Right cardiac atrium (tissue), 5 donors: ENCODE measurements at places on chromosomes 1 and 21.

- no peak for DNase-seq
Measured at GRCh38 chr1:98333406-98333805, 328.1 kb upstream of the SNX7 start.

- no peak for DNase-seq
Measured at GRCh38 chr1:234839663-234840062, 229.7 kb upstream of the IRF2BP2 start.

DNA sequence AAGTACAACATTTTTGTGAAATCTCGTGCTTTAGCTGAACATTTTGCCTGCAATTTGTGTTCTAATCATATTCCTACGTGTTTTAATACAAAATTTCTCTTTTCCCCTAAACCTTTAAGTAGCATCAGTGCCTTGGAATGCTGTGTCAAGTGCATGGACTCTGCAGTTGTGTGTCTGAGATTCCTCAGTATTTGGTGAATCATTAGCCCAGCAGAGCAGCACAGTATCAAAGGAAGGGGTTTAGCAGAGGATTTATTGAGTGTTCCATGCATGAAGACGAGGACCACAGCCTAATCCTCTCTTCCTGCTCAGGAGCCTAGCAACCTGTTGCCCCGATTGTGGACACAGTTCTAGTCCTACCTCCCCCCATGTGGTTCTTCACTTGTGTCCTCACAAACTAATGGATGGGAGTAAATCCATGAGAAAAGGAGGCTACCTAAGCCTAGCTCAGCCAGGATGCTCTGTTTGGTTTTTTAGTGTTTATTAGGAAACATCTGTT, 29.3 kb upstream of the PCP4 start:
- DNase-seq: no peak

DNA sequence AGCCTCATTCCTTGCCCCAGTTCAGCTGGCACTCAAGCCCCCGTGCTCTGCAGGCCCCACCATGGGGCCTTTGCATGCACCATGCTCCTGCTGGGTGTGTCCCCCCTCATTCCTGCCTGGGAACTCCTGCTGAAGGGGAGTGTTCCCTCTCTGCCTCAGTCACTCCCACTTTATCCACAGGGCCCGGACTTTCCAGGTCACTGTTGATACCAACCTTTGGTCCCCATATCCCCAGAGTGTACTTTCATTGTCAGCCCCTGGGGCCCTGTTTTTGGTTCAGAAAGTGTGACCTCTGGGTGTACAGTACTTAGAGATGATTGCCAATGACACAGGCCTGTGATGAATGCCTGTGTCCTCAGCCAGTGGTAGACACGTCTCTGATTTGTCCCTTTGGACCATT, 2.9 kb downstream of the TTC22 start:
- no peak for DNase-seq

- peak; percentile 62 for DNase-seq
Measured at GRCh38 chr21:46188226-46189212, 4.3 kb upstream of the SPATC1L start.

DNA sequence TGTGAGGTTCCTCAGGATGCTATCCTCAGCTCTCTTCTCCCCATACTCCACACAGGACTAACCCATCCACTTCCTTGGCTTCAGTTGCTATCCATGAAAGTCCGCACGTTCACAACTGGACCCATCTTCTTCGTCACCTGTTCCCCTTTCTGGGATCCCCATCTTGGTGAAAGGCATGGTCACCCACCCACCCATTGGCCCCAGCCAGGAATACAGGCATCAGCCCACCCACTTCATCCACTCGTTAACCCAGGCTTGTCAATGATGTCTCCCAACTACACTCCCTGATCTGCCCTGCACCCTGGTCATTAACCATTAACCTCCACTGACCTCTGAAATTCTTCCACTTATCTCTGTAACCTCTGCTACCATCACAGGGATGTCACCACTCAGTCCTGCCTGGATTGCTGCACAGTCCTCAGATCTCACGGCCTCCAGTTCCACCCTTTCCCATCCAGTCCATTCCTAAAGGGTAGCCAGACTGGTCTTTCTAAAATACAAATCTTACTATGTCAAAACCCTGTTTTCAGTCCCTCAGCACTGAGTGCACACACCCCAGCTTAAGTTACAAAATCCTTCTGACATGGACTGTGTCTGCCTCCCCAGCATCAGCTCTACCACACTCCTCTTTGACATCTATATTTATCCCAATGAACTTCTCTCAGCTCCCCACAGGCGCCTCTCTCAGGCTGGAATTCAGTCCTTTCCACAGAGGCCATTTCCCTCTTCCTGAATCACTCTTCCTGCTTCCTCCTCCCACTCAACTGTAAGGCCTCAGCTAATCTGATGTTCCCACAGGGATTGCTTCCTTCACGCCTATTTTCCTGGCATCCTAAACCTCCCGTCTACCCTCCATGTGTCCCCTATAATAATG, 10.4 kb downstream of the PGLYRP4 start:
- no peak for DNase-seq

DNA sequence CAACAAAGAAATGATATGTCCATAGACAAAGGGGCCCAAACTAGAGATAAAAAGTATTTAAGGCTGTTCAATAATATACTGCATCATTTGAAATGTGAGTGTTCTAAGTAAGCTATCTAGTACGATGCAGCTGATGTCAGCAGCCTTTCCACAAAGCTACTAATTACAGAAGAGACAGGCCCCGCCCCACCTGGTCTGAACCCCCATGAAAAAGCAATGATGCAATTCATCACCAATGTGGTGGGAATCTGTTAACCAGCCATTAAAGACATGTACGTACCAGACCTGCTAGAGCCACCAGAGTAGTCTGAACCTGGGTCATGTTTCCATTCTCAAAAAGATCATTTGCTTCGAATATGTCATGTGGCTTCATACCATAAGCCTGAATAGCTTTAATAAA, 25.1 kb downstream of the CNN3 start:
- no peak for DNase-seq

DNA sequence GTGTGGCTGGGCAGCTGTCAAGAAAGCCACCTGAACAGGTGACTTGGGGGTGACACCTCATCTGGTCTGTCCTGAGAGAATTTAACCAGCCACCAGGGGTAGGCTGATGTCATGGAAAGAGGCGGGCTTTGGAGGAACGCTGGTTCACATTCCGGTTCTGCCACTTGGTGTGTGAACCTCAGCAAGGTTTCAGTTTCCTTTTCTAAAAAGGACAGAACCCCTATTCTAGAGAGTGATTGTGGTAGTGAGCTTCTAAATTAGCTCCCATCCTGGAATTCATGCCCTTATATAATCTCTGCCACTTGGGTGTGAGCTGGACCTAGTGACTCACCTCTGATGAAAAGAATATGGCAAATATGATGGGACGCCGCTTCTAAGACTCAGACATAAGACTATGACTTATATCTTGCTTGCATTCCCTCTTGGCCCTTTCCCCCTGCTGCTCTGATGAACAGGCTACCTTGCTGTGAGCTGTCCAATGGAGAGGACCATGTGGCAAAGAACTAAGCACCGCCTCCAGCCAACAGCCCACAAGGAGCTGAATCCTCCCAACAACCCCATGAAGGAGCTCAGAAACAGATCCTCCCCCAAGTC, 332.1 kb downstream of the RRAGC start:
- no peak for DNase-seq

GRCh38 chr1:206681359-206681758, 3.3 kb upstream of the MAPKAPK2 start:
- no peak for DNase-seq

DNA sequence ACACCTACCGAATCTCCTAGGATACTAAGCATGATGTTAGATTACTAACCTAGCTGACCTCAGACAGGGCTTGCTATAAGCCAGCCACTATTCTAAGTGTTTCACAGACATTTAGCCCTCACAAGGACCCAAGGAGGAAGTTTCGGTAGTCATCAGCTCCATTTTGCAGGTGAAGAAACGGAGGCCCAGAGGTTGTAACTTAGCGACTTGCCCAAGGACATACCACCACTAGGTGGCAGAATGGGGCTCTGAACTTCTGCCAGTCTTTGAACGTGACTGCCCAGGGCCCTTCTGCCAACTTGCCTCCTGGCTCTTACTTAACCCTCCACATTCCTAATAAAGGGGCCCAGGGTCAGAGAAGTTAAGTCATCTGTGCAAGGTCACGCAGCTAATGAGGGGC, 283.5 kb downstream of the C1orf94 start:
- peak; percentile 63 for DNase-seq

- DNase-seq: no peak
Measured at GRCh38 chr1:182087304-182087703, 25.8 kb upstream of the ZNF648 start.

GRCh38 chr21:23968722-23969647, 1638.3 kb downstream of the MRPL39 start:
- no peak for DNase-seq

DNA sequence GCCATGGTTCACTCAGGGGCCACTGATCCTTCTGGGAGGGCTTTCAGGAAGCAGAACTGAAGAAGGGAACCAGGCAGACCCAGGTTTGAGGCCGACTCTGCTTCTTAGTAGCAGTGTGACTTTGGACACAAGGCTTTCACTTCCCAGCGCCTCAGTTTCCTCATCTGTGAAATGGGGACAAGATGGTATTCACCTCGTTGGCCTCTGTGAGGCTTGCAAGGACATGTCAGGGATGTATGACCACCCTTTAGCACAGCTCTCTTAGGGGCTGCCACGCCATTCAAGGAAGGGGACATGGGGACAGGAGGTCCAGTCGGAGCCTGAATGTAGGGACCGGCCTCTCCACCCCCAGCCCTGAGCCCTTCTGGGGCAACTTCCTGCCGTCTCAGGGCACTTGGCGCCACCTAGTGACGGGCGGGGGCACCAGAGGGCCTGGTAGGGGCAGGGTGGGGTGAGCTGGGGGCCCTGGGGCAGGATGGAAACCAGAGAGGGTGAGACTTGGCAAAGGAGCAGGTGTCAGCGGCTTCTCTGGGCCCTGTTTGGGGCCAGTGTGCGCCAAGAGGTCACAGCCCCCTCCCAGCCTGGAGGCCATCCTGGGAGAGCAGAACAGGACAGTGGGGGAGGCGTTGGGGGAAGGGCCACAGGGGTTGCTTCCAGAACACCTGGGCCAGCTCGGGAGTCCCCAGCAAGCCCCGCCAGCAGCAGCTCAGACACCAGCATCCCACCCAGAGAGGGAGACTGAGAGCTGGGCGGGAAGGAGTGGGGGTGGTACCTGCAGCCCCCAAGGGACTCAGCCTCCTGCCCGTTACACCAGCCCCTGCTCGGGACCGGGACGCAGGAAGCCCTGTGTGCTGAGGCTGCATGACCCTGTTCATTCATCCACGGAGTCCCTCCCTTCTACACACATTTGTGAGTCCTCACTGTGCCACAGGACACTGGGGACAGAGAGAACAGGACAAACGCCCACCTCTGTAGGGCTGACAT, 102.5 kb upstream of the TARDBP start:
- DNase-seq: no peak

- DNase-seq: no peak
Measured at GRCh38 chr1:154749078-154749760, 120.9 kb downstream of the KCNN3 start.

DNA sequence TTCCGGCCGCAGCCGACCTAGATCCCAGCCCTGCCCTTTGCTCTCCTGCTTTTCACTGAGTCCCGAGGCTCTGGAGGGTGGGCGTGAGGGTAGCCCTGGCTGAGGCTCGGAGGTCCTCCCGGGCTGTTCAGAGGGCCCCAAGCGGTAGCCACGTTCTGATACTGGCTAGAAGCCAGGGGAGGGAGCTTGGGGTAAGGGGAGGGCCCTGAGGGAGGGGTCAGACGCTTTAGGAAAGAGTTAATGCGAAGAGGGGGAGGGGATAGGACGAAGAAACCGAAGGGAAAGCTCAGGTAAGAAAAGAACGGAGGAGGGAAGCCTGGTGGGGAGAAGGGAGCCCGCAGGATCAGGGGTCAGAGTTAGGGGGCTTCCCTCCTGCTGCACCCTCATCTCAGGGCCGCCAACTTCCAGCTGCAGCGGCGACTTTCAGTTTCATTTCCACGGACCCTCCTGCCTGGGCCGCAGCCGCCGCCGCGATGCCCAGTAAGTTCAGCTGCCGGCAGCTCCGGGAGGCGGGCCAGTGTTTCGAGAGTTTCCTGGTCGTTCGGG, at the start of gene MOV10:
Gene MOV10 (plus strand): TSS at position 220 of the 546 bp plus-strand sequence. CDS start 254 bp downstream, at position 474.
- peak; percentile 77 for DNase-seq

- no peak for DNase-seq
Measured at GRCh38 chr1:55987491-55988249, 591.7 kb downstream of the PLPP3 start.

GRCh38 chr1:64810001-64810400, 65.1 kb downstream of the RAVER2 start:
- no peak for DNase-seq

GRCh38 chr1:223886516-223886921, 40.8 kb upstream of the TP53BP2 start:
- no peak for DNase-seq

GRCh38 chr1:203911806-203912205, 50.4 kb downstream of the SNRPE start:
- DNase-seq: no peak

- DNase-seq: no peak
Measured at GRCh38 chr1:102937401-102937800, 170.9 kb downstream of the COL11A1 start.

GRCh38 chr1:154779551-154780189, 90.4 kb downstream of the KCNN3 start:
- no peak for DNase-seq
